Heart right ventricle (tissue), 16 donors: ENCODE measurements at places on chromosomes 12 and 14. TPM values are rescaled to one million over a fixed set of nuclear protein-coding genes. Genes with fewer than 3 reads are reported as not detected.

Gene MYF6
- not detected for total RNA-seq

DNA sequence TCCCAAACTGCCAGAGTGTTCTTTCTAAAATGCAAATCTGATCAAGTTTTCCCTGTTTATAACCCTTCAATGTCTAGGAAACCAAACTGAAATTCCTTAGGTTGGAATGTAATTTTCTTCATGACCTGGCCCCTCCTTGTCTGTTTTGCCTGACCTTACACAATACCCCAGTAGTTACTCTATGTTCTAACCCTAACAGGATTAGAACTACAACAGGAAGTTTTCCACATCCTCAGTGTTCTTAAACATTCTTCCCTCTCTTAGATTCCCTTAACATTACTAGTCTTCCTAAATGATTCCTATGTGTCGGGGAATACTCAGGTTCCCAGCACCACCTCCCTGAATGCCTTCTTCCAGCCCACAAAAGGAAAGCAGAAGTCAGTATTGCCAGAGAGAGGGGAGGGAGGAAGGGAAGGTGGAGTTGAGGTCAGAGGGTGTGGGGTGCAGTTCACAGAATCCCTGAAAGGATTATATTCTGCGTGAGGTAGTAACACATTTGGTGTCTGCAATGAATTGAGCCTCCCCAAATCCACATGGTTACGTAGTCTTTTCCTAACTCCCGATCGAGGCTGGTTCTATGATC lies 72.6 kb downstream of the BBS10 start:
- no peak for DNase-seq

GRCh38 chr12:31887109-31887811 lies 72.0 kb upstream of the RESF1 start:
- DNase-seq = no peak

DNA sequence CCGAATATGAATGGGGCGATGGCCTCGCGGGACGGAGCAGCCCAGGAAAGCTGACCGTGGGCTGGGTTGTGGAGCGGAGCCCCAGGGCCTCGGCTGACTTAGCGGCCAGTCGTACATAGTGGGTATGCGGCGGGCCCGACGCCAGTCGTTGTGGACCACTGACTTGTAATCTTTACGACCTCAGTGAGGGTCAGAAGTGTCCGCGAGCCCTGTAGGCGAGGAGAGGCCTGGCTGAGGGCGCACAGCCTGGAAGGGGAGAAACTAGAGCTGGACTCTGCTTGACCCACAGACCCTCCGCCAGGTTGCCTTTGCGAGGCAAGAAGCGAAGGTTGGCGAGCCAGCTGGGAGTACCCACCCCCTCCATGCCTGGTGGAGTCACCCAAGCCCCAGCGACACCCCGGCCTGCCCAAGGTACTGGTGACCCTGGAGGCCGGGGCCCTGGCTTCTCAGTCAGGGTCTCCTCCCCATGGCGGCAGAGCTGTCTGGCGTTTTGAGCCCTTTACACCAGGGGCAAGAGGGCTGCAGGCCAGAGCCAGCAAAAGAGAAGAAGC lies 15.6 kb upstream of the DYNC1H1 start:
- no peak for DNase-seq
